ENCODE measurements at places on chromosomes 13 and 19.

- DNase-seq: no peak
Observed at GRCh38 chr13:39528661-39528980, 74.4 kb downstream of the LHFPL6 start.

- DNase-seq: no peak
Observed at GRCh38 chr19:6613711-6614110, 22.8 kb upstream of the CD70 start.

- no peak for DNase-seq
Observed at GRCh38 chr19:33365691-33366090, 7.8 kb upstream of the CEBPG start.

DNA sequence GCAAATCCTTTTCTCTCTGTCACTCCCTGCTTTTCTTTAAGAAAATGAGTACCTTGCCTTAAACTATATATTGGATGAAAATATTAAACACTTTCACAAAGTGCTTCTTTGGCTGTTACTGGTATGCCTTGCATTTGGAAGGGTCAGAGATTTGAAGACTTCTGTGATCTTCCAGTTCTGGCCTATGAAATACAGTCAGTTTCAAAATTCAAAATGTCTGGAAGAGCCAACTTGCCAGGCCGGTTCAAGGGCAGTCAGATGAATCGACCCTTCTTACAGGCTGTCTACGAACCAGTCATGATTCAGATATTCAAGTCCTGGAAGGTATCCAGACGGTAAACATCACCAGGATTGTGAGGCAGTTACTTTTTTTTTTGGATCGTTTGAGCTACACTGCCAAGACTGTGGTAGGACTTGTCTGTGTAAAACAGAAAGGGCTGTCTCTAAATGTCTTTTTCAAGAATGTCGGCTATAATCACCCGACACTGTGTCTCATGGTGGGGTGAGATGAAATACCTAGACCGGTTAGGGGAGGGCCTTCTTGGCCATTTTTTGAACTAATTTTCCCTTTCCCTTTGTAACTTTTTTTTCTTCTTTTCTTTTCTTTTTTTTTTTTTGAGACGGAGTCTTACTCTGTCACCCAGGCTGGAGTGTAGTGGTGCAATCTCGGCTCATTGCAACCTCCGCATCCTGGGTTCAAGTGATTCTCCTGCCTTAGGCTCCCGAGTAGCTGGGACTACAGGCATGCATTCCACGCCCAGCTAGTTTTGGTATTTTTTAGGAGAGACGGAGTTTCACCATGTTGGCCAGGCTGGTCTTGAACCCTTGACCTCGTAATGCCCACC, 11.2 kb downstream of the ACTN4 start:
- DNase-seq: peak; percentile 99

- DNase-seq: no peak
Observed at GRCh38 chr13:51945149-51945548, 66.1 kb downstream of the ATP7B start.

GRCh38 chr13:65597839-65598818, 1632.0 kb downstream of the PCDH9 start:
- peak; percentile 65 for DNase-seq

DNA sequence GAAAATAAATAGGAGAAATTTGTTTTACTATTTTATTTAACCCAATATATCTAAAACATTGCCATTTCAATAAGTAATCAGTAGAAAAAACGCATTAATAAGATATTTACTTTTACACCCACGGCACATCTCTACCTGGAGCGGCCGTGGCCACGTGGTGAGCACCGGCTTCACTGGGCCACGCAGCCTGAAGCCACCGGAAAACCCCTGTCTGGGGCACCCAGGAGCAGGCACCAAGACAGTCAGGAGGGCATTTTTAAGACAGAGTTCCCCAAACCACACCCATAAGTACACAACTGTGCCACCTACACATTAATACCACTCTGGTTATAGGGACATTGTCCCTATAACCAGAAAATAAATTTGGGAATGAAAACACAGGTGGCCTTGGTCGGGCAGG, 80.9 kb downstream of the SPACA7 start:
- DNase-seq: no peak

- DNase-seq: no peak
Observed at GRCh38 chr13:43838909-43839308, 40.6 kb downstream of the CCDC122 start.

GRCh38 chr19:5456130-5456840, 1.1 kb downstream of the ZNRF4 start:
- no peak for DNase-seq

DNA sequence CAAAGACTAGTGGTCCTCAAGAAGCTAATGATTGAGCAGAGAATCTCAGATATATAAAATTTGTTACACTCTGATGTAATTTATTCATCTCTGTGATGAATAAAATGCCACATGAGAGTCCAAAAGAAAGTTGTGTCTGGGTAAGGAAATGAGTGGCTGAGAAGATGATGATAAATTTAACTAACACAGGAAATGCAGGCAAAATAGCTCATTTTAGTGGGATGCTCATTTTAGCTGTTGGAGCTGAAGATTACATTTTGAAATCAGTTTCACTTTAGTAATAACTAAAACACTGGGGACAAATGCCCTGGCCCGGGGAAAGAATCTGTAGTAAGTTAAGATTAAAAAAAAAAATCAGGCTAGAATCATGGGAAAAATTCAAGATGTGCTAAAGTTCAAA, 35.2 kb downstream of the SPRY2 start:
- DNase-seq: no peak

GRCh38 chr19:28956421-28956820, 256.5 kb downstream of the UQCRFS1 start:
- DNase-seq: no peak

GRCh38 chr19:6212403-6213265, 67.1 kb downstream of the MLLT1 start:
- no peak for DNase-seq

DNA sequence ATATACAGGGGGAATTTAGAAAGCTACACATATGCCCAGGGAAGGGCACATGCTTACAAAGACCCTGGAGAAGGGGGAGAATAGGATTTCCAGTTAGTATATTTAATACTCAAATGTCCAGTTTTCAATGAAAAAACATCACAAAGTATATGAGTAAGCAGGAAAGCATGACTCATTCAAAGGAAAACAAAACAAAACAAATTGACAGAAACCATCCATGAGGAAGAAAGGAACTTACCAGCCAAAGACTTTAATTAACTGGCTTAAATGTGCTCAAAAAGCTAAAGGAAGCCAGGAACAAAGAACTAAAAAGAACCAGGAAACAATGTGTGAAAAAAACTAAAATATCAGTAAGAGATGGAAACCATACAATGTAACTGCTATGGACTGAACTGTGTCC, 716.2 kb upstream of the ARGLU1 start:
- DNase-seq: no peak

- peak; percentile 15 for DNase-seq
Observed at GRCh38 chr13:111344471-111345191, 24.2 kb downstream of the TEX29 start.

- no peak for DNase-seq
Observed at GRCh38 chr13:74767050-74767449, 632.8 kb upstream of the KLF12 start.

- DNase-seq: no peak
Observed at GRCh38 chr13:77703408-77703807, 5.9 kb downstream of the SLAIN1 start.

GRCh38 chr19:7788178-7788932, 25.3 kb downstream of the CLEC4M start:
- DNase-seq: no peak

DNA sequence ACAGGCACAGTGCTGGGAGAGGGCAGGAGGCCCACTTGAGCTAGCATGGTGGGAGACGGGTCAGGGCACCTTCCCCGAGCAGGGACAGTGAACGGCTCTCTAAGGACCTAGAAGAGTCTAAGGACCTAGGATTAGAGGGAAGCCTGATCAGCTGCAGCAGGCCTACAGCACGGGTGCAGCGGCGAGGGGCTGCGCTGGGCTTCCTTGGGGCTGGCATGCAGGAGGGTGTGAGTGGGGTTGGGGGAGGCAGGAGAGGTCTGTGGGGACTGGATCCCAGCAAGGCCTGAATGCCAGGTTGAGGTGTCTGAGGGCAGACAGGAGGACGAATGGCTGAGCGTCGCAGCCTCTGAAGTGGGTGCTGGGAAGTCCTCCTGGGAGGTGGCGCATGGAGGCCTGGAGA, 3.6 kb downstream of the SCAF1 start:
- no peak for DNase-seq

DNA sequence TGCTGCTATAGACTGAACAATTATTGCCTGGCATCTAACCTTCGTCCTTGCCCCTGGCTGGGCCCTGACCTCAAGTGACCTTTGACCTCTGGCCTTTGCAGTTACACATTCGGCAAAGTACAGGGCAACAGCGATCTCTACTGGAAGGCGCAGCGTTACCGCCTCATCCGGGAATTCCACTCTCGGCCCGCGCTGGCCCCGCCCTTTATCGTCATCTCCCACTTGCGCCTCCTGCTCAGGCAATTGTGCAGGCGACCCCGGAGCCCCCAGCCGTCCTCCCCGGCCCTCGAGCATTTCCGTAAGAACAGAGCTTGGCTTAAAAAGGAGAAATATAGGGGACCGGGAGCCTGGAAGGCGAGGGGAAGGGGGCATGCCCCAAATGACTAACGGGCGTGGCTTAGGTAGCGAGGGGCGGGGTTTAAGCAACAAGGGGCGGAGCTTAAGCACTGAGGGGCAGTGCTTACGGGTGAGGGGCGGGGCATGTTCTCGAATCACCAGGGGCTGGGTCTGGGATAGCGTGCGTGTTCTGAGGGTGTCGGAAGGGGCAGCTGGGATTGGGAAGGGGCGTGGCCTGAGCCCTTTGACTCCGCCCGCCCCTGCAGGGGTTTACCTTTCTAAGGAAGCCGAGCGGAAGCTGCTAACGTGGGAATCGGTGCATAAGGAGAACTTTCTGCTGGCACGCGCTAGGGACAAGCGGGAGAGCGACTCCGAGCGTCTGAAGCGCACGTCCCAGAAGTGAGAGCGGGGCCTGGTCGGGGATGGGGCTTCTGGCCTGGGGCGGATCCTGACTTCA, 52.7 kb downstream of the TRPM4 start:
- no peak for DNase-seq

- no peak for DNase-seq
Observed at GRCh38 chr13:36193151-36193855, 21.1 kb downstream of the SOHLH2 start.

DNA sequence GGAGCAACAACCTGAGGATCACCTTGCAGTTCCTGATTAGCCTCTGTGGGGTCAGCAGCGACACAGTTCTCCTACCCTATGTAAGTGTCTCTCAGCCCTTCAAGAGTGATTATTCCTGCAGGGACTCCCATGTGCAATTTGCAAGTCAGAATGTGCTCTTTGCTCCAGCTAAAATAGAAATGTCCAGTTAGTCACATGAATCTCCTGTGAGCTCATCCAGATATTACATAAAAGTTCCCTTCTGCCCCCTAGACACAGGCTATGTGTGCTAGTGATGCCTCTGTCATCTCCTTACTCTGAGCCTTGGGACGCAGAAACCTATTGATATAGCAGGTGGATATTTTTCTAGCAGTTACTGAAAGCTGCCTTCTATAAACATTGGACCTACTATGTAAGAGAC, 105.5 kb downstream of the ZAR1L start:
- DNase-seq: no peak

All from non-pigmented ciliary epithelial cell (primary cell).